Stimulated activated CD4-positive, alpha-beta T cell treated with anti-CD3 and anti-CD28 coated beads, Interleukin-1b, Interleukin-23, amount 100 ng/mL, for 1 hour (primary cell): ENCODE measurements at places on chromosomes 3 and 15.

DNA sequence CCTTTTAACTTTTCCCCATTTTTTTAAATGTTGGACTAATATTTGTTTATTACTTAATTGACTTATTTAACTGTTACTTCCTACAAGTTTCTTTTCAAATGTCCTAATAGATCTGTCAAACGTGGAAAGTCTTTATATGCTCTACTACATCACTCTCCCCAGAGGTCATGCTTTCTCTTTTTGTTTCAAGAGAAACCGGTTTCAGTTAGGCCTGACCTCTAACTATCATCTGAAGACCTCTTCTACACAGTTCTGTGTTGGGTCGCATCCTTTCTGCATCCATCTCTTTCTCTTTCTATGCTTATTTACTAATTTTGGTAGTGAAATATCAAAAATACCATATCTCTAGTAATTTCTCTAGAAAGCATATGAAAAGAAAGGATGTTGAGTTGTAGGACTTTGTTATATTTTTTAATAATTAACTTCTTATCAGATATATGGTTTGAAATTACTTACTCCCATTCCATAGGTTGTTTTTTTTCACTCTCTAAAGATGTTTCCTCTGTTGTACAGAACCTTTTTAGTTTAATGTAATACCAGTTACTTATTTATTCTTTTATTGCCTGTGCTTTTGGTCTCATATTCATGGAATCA, 781.2 kb upstream of the ARPP21 start:
- no peak for DNase-seq

DNA sequence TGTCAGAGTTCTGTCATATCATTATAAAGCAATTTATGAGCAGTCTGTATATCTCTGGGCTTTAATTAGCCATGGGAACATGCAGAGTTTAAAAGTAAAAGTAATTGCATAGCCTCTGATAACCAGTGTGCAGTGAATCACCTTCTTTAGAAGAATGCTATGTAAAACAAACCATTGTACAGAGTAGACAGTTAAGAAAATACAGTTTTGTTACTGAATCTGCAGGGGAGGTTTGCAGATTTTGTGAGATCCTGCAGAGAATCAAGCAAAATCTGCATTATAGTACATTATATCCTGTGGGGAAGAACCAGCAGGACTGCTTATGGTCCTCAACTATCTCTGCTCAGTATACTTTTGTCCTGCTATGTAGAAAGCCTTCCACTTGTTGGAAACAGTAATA, 396.2 kb upstream of the NAALADL2 start:
- DNase-seq: no peak

DNA sequence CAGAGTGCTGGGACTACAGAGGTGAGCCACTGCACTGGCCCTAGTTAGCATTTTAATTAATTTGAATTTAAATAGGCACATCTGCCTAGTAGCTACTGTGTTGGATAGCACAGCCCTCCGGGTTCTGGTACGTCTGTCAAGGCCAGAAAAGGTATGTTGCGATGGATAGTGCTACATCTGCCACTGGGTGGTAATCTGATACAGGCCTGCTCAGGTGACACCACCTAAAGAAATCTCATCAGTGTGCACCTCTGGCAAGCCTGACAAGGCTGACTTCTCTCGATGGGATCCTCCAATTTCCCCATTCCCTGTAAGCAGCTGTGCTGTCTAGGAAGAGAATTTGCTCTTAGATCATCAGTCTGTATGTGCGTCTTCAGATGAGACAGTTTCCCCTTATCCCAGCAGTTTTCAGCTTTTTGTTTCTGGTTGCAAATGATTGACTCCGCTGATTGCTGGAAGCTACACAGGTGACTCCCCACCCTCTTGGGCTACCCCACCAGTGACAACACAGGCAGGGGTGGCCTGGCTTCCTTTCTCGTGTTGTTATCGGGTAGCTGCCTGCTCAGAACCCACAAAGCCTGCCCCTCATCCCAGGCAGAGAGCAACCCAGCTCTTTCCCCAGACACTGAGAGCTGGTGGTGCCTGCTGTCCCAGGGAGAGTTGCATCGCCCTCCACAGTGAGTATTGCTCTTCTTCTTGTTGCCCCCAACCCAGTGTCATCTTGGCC, at the start of gene CCR9:
Gene CCR9, plus strand, starts transcription at position 565 of the 727 bp plus-strand sequence. CDS start 8,391 bp downstream, outside the sequence.
- DNase-seq: no peak

- no peak for DNase-seq
Measured at GRCh38 chr3:185754920-185755319, 69.9 kb downstream of the IGF2BP2 start.

DNA sequence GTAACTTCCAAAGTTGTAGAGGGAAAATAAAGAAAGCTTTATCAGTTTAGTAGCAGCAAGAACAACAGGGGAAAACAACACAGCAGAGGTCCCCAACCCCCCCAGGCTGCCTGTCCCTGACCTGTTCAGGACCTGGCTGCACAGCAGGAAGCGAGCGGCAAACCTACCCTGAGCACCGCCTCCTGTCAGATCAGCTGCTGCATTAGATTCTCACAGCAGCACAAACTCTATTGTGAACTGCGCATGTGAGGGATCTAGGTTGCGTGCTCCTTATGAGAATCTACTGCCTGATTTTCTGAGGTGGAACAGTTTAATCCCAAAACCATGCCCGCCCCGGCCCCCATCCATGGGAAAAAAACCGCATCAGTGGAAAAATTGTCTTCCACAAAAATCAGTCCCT, 40.3 kb downstream of the USP50 start:
- no peak for DNase-seq

- no peak for DNase-seq
Measured at GRCh38 chr15:48965972-48966371, 2.3 kb upstream of the SHC4 start.

DNA sequence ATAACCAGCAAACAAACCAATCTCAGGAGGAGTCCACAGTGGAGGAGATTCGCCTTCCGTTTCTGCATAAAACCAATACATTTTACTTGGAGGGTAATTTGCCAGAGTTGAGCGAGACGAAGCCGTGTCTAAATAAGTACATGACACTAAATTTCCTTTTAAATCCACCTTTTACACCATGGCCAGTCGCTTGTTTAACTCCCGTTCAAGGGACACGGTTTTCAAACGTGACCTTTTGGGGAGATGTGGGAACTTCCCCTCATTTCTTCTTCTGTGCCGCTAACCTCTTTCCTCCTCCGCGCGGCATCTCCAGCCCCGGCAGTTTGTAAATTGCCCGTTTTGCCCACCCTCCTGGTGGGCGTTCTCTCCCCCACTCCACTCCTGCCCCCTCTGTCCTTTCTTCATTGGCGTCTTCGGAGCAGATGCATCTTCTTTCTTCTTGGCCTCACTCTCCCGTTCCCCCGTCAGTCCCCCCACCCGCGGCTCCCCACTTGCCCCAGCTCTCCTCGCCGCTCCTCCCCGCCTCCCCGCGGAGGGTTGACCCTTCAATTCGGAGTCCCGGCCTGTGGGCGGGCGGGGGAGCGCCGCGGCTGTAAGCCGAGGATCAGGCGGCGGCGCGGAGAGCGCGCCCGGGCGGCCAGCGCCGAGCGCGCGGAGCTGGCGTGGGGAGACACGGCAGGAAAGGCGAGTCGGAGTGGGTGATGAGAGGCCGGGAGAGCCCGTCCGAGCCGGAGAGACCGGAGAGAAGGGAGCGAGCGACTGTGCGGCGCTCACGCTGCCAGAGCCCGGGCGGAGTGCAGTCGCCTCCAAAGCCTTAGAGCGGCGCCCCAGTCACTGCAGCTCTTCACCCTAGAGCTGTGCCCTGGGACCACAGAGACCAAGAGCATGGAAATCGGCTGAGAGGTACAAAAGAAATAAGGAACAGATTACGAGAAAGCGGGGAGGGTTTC, at the start of gene NLGN1:
Gene NLGN1, plus strand, starts transcription at position 584 of the 950 bp plus-strand sequence.
- DNase-seq: no peak

- DNase-seq: no peak
Measured at GRCh38 chr15:59791755-59792154, 102.6 kb upstream of the BNIP2 start.

DNA sequence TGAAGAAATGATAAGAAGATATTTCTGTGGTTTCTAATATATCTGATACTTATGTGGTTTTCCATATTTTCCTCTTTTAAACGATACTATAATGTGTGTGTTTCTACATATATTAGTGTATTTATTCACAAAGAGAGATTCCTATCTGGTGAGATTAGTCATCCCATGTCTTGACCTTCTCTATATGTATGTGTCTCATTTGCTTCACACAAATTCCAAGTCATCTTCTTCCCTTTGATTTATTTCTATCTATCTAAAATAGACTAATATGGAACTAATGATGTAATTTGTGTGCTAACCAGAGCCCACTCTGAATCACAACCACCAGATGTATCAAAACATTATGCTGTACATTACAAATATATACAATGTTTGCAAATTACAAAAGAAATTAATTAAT, 154.7 kb upstream of the KCNMB2 start:
- DNase-seq: no peak

DNA sequence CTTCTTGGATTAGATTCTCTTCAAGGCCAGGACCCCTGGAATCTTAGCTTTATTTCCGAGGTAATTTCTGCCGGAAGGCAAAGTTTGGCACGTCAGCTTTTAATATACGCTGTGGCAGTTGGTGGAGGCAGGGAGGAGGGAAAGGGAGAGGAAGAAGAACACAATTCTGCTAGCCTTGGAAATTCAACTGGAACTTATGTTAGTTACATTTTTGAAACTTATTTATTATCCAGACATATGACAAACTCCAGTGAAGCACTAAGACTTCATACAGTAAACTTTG, 100.1 kb upstream of the TSC22D2 start:
- no peak for DNase-seq

GRCh38 chr15:41832875-41833274, 5.0 kb downstream of the JMJD7 start:
- DNase-seq: no peak

GRCh38 chr3:14537590-14538450, 2.3 kb downstream of the GRIP2 start:
- DNase-seq: no peak

GRCh38 chr15:78104119-78104479, 11.7 kb downstream of the SH2D7 start:
- DNase-seq: no peak

DNA sequence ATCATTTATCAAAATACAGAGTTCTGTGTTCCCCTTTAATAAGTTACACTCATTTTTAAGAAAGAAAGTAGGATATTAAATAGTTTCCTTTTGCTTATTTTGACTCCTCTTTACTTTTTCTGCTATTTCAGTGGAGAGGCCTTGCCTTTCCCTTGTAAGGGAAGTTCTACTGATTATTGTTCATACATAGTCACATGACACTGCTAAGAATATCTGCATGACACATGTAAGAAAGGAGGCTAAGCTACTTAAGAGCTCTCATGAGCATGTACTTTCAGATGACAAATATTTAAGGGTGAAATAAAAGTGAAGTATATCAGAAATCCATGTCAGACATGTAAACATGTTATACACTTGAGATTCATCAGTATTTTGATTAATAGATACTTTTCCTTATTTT, 39.0 kb downstream of the MYRIP start:
- DNase-seq: no peak

DNA sequence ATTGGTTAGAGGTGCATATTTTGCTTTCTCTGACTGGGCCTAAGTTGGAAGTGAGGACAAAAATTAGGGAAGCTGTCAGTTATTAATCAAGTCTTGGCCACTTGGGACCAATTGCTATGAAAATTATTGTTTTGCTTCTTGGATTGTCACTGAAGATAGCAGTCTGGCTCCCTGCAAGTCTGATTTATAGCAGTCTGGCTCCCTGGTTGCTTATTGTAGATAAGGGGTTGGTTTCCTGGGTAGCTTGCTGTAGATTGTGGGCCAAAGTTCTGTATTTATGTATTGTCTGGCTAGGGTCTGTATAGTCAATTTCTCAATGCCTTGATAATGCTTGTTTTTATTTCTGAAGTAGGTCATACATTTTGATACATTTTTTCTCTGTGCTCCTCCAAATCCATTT, 13.3 kb upstream of the DRD3 start:
- no peak for DNase-seq

DNA sequence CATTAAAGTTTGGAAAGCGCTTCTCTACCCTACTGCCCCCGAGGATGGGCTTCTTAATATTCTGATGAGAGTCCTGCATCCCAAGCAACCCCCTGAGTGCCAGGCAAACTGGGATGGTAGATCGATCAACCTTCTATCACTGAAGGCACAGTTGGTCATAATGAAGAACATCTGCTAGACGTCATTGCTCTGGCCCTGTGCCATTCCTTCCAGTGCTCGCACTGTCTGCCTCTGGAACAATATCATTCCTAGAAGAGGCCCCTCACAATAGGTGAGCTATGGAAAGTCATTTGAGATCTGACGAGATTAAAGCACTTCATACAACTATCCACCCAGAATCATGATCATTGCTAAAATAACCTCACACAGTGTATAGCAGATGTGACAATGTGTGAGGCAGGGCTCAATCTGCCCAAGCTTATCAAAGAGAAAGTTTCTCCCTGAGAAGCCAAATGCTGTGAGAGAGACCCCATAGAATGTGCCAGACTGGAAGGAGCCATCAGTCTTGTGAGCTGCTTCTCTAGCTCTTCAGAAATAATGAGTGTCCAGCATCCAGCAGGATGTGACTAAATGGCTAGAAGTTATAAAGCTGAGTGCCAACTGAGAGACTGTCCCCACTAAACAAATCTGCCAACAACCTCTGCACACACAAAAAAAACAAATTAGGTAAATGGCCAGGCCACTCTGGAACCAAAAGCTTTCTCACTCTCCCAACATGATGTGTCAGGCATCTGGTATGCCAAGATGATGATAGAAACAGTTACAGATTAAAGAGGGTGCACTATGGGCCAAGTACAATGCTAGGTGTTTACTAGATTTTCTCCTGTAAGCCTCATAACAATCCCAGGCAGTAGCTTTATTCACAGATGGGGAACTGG, 165.5 kb downstream of the NECTIN3 start:
- DNase-seq: no peak

DNA sequence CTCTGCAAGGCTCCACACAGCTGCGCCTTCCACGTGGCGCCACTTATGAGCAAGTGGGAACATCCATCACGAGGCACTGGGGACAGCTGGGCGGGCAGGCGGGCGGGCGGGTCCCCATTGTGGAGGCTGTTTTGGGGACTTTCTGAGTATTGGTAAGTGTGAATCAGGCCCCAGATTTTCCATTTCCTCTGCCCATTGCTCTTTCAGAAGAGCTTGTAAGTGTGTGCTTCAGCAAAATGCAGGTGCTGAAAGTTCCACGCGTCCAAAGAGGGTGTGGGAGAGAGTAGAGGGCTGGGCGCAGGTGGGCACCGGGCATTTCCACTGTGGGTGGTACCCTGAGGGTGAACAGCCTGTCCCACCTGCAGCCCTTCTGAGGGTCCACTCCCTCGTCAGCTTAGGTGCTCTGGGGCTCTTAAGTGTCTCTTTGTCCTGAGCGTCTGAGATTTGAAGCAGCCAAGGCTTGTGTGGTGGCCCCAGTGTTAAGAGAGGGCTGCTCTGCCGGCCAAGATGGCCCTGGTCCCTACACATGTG, 177.1 kb downstream of the RPLP1 start:
- DNase-seq: no peak
